CD4-positive, alpha-beta T cell treated with Interleukin-1 beta for 1 hour (primary cell): ENCODE measurements at places on chromosomes 12 and 14.
A peak's percentile ranks its signal among the peaks of the same experiment; 100 is the strongest.

DNA sequence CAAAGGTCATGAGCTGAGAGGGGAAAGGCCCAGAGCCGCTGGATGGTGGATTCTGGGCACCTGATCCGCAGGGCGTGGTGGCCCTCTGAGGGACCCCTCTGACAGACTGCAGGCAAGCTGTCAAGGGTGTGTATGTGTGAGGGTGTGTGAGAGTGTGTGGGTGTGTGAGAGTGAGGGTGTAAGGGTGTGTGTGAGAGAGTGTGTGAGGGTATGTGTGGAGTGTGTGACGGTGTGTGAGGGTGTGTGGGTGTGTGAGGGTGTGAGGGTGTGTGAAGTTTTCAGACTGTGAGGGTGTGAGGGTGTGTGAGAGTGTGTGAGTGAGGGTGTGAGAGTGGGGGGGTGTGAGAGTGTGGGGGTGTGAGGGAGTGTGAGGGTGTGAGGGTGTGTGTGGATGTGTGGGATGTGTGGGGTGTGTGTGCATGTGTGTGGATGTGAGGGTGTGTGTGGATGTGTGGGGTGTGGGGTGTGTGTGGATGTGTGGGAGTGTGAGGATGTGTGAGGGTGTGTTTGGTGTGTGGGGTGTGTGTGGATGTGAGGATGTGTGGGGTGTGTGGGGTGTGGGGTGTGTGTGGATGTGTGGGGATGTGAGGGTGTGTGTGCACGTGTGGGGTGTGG, 156.7 kb downstream of the TMEM121 start:
- no peak for DNase-seq

GRCh38 chr14:86852530-86852929, 1140.5 kb downstream of the GALC start:
- no peak for DNase-seq

DNA sequence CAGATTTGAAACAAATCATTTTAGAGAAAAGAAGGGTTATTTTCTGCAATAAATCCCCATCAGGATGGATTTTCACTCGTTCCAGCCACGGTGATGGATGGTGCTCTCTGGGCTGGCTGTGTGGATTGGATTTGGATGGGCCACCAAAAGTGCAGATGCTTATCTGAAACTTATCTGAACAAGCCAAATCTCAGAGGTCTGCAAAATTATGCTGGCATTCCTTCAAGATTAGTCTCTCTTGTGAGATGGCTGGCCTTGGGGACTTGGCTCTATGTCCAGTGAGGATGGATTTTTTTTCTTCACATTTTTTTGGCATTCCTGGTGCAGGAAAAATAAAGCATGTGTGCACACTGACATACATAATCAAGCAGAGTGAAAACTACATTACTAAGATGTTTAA, 341.9 kb downstream of the GXYLT1 start:
- no peak for DNase-seq

DNA sequence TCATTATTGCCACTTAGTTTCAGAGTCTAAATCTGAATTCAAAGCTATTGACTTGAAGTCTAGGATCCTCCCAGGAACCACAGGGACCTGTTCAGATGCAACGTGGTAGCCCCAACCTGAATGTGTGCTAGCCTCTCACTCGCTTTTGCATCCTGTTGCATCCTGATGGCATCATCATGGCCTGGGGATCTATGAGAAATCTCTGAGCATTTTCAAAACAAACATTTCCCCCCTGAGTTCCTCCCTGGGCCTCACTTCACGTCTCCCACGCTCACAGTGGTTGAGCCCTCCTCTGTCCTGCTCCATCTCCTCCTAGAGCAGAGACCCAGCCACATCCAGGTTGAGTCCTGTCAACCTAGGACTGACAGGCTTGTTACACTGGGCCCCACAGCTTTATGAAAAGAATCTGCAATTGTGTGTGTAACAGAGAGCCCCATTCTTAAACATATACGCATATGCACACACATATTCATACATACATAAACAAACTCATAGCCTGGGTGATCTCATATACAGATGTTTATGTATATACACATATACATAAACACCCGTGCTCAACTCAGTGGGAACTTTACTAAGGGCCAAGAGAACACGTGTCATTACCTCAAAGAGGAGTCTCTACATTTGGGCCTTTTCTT, 5.4 kb upstream of the KRT72 start:
- DNase-seq: no peak

- no peak for DNase-seq
Measured at GRCh38 chr12:29869946-29870345, 86.2 kb upstream of the TMTC1 start.

- no peak for DNase-seq
Measured at GRCh38 chr14:24461336-24461735, 18.8 kb upstream of the SDR39U1 start.

DNA sequence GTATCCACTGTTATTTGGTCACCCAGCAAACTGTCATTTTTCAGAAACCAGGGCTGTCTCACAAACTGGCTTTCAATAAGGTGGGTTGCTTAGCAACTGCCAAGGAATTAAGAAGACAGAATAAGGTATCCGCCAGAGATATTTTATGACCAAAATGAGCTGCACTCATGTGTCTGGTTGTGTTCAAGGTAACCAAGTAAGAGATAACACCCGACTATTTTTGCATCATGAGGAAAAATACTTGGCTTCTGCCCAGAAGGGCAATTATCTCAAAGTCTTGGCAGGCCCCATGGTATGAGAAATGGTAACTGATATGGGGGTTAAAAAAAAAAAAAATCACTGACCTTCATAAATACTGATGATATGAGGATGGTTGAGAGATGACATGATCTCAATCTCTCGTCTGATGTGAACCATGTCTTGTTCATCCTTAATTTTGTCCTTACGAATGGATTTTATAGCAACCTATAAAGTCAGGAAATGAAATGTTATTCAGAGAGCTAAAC, 32.6 kb downstream of the NUAK1 start:
- no peak for DNase-seq

GRCh38 chr14:81302638-81303037, 81.9 kb upstream of the GTF2A1 start:
- no peak for DNase-seq

GRCh38 chr12:49227713-49228112, 37.2 kb upstream of the TUBA1C start:
- no peak for DNase-seq

DNA sequence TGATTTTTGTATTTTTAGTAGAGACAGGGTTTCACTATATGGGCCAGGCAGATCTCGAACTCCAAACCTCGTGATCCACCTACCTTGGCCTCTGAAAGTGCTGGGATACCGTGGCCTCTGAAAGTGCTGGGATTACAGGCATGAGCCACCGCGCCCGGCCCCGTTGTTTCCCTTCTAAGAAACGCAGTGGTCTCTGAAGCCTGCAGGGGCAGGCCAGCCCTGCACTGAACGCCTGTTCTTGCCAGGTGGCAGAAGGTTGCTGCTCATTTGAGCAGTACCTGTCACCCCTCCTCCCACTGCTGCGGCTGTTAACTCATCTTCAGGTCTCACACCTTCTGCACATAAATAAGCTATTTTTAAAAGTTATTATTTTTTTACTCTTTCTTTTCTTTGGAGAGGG, 24.3 kb downstream of the GPRC5A start:
- DNase-seq: no peak

DNA sequence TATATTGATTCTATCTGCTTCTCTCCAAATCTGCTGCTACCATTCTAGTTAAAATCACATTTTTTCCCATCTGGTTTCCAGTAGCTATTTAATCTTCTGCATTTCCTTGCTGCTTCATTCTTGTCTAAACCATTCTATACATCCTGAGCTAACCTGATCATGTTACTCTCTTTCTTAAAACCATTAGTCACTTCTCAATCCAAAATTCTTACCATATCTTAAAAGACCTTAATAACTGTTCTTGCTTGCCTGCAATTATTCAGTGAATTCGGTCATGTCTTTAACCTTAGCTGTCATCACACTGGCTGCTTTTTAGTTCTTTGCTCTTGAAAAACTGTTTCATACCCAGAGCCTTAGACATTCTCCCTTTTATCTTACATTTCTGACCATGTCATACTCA, 56.4 kb upstream of the PZP start:
- no peak for DNase-seq

DNA sequence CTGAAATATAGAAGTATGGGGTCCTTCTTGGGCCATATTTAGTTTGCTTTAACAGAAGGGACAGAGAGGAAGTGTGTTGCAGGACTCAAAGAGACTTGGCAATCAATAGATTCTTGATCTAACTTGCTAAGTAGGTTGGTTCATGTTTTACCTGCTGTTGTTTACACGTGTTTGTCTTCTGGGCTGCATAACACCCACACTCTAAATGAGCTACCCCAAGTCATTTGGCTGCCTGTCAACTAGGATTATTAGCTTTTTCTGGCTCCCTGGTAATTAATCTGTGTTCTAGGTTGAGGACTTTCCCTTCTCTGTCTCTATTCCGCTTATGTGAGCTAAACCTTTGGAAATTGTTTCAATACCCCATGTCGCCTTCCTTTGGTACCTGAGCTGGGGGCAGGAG, 10.1 kb upstream of the TBPL2 start:
- no peak for DNase-seq

- no peak for DNase-seq
Measured at GRCh38 chr12:40586823-40587222, 105.4 kb upstream of the CNTN1 start.

- no peak for DNase-seq
Measured at GRCh38 chr14:20688167-20688839, at the start of gene ANG. ANG (plus strand) TSS chr14:20688764; CDS start chr14:20693565, 4,801 bp downstream.

DNA sequence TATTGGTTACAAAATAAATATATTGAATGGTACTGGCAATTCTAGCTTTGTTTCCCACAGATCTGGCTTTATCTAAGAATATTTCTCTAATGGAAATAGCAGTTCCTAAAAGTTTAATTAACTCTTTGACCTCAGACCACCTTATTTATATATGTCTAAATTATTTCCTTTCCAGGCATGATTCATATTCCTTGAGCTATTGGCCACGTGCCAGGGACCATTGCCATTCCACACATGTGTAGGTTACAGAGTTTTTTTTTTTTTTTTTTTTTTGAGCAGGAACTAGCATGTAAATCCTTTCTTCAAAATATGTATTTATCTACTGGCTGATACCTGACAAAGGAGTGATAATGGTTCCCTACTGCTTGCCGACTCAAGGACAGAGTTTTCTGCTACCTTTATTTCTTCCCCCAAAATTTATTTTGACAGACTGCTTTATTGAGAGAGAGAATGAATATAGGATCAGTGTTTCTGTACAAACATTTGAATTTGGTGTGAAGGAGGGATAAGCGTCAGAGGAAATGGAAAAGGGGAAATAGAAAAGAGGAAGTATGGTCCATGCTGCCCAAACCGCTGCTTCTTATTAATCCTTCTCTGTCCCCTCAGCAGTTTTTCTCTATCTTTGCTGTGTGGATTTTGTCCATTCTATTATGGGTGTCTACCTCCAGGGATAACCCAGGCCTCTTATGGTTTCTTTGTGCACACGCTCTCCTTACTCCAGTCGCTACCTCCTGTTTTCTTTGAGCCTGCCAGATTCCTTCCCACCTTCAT, 36.4 kb downstream of the PDE3A start:
- DNase-seq: peak; percentile 4

DNA sequence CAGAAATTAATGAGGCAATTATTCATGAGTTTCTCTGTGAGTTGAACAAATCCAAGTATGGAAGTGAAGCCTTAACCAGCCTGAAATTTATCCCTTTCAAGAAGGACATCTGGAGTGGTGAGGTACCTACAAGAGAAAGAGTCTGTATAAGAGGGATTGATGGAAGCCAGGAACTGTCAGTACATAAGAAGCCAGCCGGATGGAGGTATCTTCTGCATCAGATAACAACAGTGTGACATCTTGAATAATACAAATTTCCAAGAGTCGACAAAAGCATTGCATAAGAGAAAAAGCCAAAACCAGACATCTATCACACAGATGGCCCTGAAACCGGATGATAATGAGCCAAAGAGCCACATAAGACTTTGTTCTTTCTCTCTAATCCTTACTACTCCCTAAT, 781.2 kb downstream of the FLRT2 start:
- no peak for DNase-seq

DNA sequence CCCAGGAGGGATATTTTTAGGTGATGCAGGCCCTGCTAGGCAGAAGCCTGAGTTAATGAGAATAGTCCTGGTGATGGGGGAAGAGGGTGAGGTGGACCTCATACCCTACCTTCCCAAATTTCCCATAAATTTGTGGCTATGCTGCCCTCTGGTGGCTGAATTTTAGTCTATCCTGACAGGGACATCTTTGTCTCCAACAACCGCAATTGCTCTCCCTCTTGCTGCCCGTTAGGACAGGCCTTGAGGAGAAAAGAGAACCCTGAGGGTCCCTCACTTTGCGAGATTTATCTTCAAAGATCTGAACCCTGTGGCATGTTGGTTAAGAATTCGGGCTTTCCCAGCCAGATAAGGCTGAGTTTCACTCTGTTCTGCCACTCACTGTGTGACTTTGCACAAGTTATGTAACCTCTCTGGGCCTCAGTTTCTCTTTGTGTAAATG, 9.8 kb upstream of the ZNF385A start:
- no peak for DNase-seq

- peak; percentile 27 for DNase-seq
Measured at GRCh38 chr12:9868311-9868801, 798 bp downstream of the CLEC2B start.

DNA sequence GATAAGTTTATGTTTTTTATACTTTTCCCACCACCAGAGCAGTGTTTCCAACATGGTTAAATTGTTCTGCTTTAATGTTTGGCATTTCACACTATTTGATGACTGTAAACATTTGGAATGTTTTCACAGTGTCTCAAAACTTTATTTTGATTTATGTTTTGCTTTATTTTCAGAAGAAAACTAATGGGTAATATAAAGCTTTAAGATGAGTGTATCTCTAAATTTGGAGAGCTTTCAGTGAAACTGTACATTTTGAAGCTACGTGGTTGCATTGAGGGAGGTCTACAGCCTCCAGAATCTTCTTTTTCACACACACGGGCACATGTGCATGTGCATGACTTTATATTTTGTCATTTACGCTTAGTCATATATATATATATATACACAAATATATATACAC, 10.7 kb downstream of the BICD1 start:
- no peak for DNase-seq

- no peak for DNase-seq
Measured at GRCh38 chr14:59224341-59224740, 35.9 kb downstream of the DAAM1 start.
